Activated T-helper 1 cell treated with anti-CD3 and anti-CD28 coated beads, Interleukin-12 subunit alpha, Interleukin-12 subunit beta, Interleukin-2, Interleukin-4 antibody, amounts not matched to agents 30 ng/mL and 10 ng/mL and 1 ng/mL, durations not matched to agents 14 hours and 24 hours and 36 hours (primary cell): ENCODE measurements at places on chromosomes 5 and 9.

- H3K36me3 ChIP-seq: no peaks in the 10 kb centered on the region
- no peaks in the 10 kb centered on the region for H3K27me3 ChIP-seq
- no peaks in the 10 kb centered on the region for H3K4me1 ChIP-seq
- H3K4me3 ChIP-seq: no peak overlapping the region
- no peak overlapping the region for H3K27ac ChIP-seq
These were observed 1174.6 kb downstream of the CDH12 start for GRCh38 chr5:21678526-21678925.

DNA sequence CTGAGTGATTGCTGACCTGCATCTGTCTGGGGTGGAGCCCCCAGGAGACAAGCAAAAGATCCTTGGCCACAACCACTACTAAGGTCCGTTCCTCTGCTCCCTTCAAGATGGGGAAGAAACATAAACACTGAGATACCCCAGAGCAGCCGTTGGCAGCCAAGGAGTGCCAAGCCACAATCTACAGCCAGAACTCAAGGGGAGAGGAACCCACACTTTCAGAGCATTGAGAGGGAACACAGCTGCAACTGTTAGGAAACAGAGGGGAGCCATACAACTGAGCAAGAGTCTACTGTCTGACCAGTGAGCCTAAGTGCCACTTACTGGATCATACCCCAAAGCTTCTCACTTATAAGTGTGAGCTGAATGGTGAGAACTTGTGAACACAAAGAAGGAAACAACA lies 44.6 kb upstream of the ADRB2 start:
- peaks cover 30% of the 10 kb centered on the region for H3K27me3 ChIP-seq
- no peaks in the 10 kb centered on the region for H3K4me1 ChIP-seq
- no peak for DNase-seq

- no peak overlapping the region for H3K27ac ChIP-seq
- no peak overlapping the region for H3K4me3 ChIP-seq
- H3K4me1 ChIP-seq: no peaks in the 10 kb centered on the region
- DNase-seq: no peak
- peaks cover 3% of the 10 kb centered on the region for H3K27me3 ChIP-seq
- H3K36me3 ChIP-seq: no peaks in the 10 kb centered on the region
These were observed 291.1 kb downstream of the TRIM32 start for GRCh38 chr9:116978155-116978554.

GRCh38 chr5:41797662-41798061 lies 72.6 kb downstream of the OXCT1 start:
- no peak for DNase-seq
- H3K4me1 ChIP-seq: peaks cover 9% of the 10 kb centered on the region
- H3K27ac ChIP-seq: peak overlapping the region; percentile 2
- H3K36me3 ChIP-seq: peaks cover 35% of the 10 kb centered on the region
- H3K27me3 ChIP-seq: no peaks in the 10 kb centered on the region
- no peak overlapping the region for H3K4me3 ChIP-seq

DNA sequence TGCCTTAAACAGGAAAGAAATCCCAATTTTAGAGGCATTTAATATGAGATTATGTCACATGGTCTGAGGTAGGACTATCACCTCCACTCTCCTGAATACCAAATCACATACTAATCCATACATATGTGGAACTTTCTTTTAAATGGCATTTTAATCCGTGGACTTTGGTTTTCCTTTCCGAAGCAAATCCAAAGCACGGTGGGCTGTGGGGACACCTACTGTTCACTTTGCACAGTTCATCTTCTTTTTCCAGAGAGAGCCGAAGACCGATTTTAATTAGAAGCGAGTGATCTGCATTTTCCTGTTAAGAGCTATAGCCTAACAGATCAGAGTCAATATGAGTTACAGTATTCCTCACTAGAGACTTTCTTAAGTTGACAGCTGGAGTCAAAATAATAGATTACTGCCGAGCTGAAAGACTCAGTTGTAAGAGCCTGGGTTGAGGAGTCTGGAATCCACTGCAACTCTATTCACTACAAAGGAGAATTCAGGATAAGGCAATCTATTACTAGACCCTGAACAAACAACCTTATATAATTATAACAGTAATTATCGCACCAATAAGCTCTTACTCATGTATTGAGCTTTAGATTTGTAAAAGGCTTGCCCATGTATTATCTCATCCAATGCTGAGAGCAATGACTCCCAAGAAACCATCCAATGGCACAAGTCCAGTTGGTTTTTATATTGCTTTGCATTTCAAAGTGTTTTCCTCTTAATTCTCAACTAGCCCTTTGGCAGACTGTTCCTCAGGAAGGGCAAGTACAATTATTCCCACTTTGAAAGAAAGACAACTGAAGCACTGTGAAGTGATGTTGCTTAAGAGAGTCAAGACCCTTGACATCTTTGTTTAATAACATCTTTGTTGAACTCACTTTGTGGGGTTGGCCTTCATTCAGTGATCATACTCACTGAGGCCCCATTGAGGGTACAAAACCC lies 144.7 kb downstream of the TRPM6 start:
- no peak overlapping the region for H3K27ac ChIP-seq
- no peaks in the 10 kb centered on the region for H3K4me1 ChIP-seq
- H3K27me3 ChIP-seq: peaks cover 16% of the 10 kb centered on the region
- no peak for DNase-seq

DNA sequence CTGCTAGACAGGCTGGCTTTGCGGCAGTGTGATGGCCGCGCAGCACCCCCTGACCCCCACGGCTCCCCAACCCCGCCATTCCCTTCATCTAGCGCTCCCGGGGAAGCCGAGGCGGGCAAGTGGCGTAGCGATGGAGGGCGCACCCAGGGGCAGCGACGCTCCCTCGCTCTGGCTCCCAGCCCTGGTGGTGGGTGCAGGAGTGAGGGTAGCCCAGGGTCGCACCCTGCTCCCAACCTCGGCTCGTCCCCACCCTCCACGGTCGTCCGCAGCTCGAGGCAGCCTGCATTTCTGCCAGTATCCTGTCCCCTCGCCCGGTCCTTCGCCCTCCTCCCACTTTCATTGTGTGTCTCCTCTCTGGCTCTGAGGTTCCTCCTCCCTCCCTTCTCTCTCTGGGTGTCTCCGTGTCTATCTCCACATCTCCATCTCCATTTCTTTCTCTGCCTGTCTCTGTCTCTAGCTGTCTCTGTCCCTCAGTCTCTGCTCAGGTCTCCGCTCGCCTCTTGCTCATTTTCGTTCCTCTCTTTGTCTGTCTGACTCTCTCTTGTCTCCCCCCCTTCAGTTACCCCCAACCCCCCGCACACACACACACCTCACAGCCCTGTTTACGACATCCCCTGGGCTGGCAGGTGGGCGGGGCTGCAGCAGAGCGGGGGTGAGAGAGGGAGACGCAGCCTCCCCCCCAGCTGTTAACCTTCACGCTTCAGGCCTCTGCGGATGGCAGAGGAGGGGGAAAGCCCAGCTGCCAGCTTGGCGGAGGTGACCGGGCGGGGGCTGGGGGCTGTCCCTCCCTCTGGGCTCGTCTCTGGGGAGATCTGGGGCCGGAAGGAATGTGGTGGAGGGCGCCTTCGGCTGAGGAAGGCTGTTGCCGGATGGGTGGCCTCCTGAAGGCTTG lies 48.7 kb upstream of the PSD2 start:
- H3K27ac ChIP-seq: peak overlapping the region; percentile 80
- H3K4me1 ChIP-seq: peaks cover 29% of the 10 kb centered on the region
- peaks cover 50% of the 10 kb centered on the region for H3K27me3 ChIP-seq
- peaks cover 2% of the 10 kb centered on the region for H3K36me3 ChIP-seq
- DNase-seq: peak; percentile 45

- no peak overlapping the region for H3K4me3 ChIP-seq
- peaks cover 2% of the 10 kb centered on the region for H3K36me3 ChIP-seq
- H3K27me3 ChIP-seq: peaks cover 6% of the 10 kb centered on the region
- DNase-seq: no peak
- H3K27ac ChIP-seq: no peak overlapping the region
- peaks cover 6% of the 10 kb centered on the region for H3K4me1 ChIP-seq
These were observed 422.6 kb downstream of the MAN2A1 start for GRCh38 chr5:110112348-110112747.

DNA sequence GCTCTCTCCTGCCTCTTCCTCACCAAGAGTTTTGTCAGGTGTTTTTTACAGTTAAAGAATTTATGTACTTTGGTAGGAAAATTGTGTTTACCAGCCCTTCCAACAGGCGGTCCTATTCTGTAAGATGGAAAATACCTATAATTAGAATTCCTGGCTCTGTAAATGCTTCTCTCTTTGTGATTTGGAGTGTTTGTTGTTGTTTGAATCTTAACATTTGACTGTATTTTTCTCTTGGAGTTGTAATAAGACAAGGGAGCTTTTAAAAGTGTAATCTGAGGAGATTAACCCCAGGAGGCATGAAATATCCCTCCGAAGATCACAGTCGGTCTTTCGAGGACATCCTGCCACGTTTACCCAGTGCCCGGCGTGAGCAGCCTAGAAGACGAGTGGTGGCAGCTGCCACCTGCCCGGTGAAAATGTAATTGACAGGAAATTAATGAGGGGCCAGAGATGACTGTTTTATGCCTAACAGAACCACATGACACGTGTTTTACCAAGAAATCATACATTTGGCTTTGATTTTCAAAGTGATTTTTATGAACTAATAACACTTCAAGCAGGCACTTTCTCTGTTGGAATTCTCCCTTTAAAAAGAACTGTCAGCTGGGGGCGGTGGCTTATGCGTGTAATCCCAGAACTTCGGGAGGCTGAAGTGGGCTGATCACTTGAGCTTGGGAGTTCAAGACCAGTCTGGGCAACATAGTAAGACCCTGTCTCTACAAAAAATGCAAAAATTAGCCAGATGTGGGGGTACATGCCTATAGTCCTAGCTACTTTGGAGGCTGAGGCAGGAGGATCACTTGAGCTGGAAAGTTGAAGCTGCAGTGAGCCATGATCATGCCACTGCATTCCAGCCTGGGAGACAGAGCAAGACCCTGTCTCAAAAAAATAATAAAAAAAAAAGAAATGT lies 20.0 kb downstream of the ANKRD33B start:
- no peak for DNase-seq
- H3K27me3 ChIP-seq: peaks cover 10% of the 10 kb centered on the region
- peaks cover 67% of the 10 kb centered on the region for H3K4me1 ChIP-seq
- H3K4me3 ChIP-seq: no peak overlapping the region
- no peak overlapping the region for H3K27ac ChIP-seq

DNA sequence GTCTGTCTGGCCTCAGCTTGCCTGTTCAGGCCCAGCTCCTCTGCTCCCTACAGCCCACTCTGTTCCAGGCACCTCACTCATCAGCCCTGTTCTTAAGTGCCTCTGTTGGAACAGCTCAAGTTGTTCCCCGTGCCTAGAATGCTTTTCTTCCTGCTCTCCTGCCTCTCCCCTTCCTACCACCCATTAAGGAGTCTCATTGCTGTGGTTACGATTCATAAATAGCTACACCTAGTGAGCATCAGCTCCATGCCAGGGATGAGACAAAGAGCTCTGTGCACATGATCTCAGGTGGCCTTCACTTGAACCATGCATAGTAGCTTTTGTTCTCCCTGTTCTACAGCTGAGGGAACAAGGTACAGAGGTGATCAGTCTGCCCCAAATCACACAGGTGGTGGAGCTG lies 54.3 kb downstream of the PSD2 start:
- peak overlapping the region; percentile 73 for H3K4me3 ChIP-seq
- no peak overlapping the region for H3K27ac ChIP-seq
- H3K27me3 ChIP-seq: peaks cover 39% of the 10 kb centered on the region
- H3K4me1 ChIP-seq: peaks cover 4% of the 10 kb centered on the region

DNA sequence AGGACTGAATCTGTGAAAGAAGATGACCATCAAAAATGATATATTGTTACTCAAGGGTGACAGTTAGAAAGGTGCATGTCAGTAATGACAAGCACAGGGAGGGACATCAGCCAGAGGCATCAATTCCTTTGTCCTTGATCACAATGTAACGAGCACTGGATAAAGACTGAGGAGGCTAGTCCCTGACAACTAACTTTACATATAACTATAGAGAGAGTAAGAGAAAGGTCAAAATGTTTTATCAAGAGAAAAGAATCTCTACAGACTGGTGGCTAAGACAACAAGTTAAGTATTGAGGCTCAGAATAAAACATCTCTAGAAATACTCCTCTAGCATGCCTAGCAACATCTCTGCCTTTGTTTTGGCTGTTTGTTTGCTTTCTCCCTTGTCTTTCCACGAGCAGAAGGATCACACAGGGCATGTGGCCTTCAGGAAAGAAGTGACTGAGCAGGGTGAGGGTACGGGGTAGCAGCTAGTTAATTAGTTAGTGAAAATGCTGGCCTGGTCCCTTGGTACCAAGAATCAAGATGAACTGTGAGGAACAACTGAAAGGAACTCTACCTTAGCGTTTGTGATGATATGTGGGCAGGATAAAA lies 724.1 kb upstream of the MEF2C start:
- DNase-seq: no peak
- no peak overlapping the region for H3K27ac ChIP-seq
- no peaks in the 10 kb centered on the region for H3K27me3 ChIP-seq

DNA sequence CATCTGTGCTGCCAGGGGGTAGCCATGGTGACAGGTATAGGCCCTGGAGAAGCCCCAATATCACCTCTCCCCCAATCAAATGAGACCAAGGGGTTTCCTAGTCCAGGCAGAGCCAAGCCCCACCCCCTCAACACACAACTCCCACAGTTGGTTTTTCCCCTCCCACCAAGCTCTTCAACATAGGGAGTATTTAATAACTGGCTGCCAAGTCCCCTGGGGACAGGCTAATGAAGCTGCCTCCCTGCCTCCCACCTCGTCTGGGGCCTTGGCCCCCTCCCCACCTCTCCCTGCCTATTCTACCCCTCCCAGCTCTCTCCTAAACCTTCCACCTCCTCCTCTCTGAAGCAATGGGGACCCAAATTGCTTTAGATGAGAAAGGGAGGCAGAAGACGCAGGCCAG lies 23.4 kb downstream of the CPLX2 start:
- H3K4me3 ChIP-seq: no peak overlapping the region
- no peaks in the 10 kb centered on the region for H3K36me3 ChIP-seq
- H3K4me1 ChIP-seq: peaks cover 17% of the 10 kb centered on the region
- H3K27me3 ChIP-seq: peaks cover 8% of the 10 kb centered on the region
- no peak overlapping the region for H3K27ac ChIP-seq
- no peak for DNase-seq

DNA sequence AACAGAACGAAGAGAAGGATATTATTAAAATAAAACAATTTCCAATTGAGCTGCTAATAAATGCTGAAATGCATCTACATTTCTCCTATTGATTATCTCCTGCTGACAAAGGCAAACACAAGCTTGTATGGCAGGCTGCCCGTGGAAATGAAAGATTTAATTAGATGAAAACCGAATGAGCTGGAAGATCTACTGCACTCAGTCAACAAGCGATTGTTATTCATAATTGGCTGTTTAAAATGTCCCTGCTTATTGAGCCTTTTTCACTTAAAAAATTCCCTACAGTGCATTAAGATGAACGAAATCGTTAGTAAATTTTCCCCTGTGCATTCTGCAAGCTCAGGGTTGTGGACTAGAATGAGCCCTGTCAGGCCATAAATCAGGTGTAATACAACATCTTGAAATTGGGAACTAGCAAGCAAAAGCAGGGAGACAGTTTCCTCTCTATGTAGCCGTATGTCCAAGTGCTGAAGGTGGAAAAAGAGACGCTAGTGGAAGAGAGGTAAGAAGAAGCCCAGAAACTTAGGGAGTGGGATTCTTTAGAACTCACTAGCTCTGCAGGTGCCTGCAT lies 28.5 kb upstream of the KIF4B start:
- DNase-seq: no peak
- H3K27ac ChIP-seq: no peak overlapping the region
- H3K4me3 ChIP-seq: no peak overlapping the region
- no peaks in the 10 kb centered on the region for H3K4me1 ChIP-seq
- H3K36me3 ChIP-seq: no peaks in the 10 kb centered on the region

GRCh38 chr9:87886210-87886932 lies 3.7 kb downstream of the SPATA31E1 start:
- H3K27ac ChIP-seq: no peak overlapping the region
- no peak overlapping the region for H3K4me3 ChIP-seq
- no peaks in the 10 kb centered on the region for H3K4me1 ChIP-seq
- H3K27me3 ChIP-seq: peaks cover 7% of the 10 kb centered on the region
